ENCODE measurements at places on chromosomes 2 and 18. TPM values are rescaled to one million over a fixed set of nuclear protein-coding genes. Genes with fewer than 3 reads are reported as not detected.

- DNase-seq: no peak
Observed at GRCh38 chr2:1811258-1811970, 67.1 kb upstream of the PXDN start.

DNA sequence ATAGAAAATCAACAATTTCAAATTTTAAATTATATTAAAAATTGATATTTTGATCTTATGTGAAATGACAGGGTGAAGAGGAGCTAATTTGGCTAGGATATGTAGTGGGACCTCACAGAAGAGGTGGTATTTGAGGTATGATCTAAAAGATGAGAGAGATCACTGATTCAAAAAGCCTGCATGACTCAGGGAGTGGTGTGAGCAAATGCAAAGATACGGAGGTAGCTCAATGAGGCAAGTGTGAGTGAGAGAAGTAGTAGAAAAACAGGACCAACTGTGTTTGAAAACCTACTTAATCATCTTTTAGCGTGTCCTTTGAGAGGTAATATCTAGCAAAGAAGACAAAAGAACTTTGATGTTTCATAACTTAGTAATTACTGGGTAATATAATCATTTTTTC is 557.5 kb downstream of the DSC3 start:
- DNase-seq: no peak

DNA sequence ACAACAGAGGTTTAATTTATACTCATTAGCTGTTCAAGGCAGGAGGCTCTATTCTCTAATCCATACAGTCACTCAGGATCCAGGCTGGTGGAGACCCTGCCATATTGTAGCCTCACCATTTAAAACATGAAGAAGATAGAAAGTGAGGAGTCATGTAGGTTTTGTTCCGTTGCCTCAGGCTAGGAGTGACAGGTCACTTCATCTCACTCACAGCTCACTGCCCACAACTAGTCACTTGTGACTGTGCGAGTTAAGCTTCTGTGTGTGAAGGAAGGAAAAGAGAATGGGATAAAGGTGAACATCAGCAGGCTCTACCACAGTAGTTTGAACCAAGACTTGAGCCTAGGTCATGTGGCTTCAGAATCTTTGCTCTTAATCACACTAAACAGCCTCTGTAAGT is 9.0 kb upstream of the IGFBP2 start:
- DNase-seq: no peak

GRCh38 chr2:208929139-208929864 is 494.5 kb upstream of the MAP2 start:
- no peak for DNase-seq

- no peak for DNase-seq
Observed at GRCh38 chr2:225995796-225996461, 596.4 kb downstream of the NYAP2 start.

DNA sequence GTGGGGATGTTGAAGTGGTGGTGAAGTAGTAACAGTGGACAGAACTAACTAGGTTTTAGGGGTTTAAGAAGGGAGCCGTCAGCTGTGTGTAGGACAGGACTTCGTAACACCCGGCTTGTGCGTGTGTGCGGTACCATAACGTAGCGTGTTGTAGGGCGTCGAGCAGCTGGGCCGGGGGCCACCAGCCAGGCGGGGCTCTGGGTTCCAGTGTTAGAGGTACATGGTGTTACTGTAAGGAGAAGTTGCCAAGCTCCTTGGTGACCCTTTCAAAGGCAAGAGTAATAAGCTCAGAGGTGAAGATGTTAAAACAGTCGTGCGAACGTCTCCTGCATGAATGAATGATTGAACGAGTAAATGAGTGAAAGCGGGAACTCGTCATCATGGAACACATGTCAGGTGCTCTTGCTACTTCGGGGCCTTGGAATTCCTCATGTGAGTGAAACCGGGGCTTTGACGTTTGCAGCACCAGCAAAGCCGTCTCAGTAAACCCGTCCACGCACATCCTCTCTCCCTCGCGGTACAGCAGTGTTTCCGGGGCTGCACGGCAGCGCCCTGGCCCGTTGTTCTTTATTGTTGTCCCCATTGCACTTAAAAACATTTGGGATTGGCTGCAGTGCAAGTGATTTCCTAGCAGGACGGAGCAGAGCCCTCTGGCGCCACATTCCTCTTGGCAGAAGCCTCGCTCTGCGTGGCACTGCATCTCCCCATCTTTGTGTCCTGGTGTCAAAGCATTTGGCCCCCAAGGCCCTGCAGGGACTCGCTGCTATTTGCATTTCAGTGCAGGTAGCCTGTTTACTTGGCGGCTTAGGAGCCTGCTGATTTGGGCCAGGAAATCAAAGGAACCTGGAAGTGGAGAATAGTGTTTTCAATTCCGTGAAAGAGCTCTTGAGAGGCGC is 115.0 kb downstream of the GBX2 start:
- no peak for DNase-seq

- DNase-seq: no peak
Observed at GRCh38 chr2:159155320-159155719, 131.2 kb downstream of the WDSUB1 start.

GRCh38 chr18:46939998-46940571 is 22.7 kb downstream of the KATNAL2 start:
- DNase-seq: no peak

DNA sequence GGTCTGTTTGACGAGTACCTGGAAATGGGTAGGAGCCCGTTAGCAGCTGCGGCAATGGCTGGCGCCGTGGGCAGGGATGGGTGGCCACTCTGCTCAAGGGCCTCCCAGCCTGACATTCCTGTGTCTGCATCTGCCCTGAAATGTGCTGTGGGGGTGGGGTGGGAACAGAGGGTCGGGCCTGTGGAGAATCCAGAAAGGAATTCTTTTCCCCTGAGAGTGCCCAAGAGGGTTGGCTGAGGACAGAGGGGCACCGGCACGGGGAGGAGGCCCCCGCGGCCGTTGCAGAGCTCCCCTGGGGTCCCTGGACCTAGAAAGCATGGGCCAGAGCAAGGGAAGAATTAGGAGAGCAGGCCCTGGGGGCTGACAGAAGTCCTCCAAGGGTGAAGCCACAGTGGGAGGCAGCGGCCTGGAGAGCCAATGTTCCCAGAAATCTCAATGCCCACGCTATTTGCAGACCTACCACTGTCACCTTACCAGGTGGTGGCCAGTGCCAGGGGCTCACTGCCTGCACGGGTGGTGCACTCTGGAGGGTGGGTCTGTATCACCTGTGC is 27.8 kb downstream of the ANO7 start:
- no peak for DNase-seq

GRCh38 chr18:33562741-33563140 is 15.3 kb upstream of the ASXL3 start:
- no peak for DNase-seq

PPM1B gene
- total RNA-seq: 57.0 TPM

ANKRD62 gene
- total RNA-seq: not detected

GPR45 gene
- total RNA-seq: not detected

KHK gene
- total RNA-seq: 6.6 TPM

RAPGEF4 gene
- total RNA-seq: 0.23 TPM

BCL2 gene
- 102 TPM for total RNA-seq

GCG gene
- not detected for total RNA-seq

RBBP8 gene
- 55.9 TPM for total RNA-seq
